ENCODE measurements at places on chromosomes 12 and 14. TPM values are rescaled to one million over a fixed set of nuclear protein-coding genes. Genes with fewer than 3 reads are reported as not detected.

DNA sequence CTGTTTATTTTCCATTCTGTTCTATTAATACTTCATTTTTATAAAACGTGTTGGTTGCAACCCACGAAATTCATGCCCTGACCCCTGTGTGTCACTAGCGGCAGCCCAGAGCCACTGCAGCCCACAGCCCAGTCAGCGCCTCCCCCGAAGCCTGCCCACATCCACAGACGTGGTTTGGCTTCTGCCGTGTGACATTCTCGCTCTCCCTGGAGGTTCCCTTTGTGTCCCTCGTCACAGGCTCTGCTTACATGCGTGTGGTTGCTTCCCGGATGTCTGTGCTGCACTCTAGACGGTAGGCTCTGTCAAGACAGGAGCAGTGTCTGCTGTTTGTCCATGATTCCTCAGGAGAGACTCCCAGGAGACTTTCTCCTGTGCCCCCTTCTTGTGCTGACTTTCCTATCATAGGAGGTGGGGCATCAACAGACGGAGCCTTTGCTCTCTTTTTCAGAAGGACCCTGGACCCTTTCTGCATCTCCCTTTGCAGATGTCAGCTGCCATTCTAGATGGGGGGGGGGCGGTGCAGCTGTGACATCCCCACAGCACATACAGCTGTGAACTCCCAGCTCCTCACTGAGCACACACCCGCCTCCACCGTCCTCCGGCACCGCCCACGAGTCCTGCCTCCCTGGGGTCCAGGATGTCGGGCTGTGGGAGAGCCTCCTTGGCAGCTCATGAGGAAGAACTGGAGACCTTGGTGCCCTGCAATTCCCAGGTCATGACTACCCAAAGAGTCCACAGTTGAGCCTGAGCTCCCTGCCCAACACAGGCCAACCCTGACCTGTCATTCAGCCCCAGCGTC lies 36.8 kb upstream of the PIWIL1 start:
- no peak for DNase-seq

Gene TSPAN9
- 11.8 TPM for total RNA-seq

DNA sequence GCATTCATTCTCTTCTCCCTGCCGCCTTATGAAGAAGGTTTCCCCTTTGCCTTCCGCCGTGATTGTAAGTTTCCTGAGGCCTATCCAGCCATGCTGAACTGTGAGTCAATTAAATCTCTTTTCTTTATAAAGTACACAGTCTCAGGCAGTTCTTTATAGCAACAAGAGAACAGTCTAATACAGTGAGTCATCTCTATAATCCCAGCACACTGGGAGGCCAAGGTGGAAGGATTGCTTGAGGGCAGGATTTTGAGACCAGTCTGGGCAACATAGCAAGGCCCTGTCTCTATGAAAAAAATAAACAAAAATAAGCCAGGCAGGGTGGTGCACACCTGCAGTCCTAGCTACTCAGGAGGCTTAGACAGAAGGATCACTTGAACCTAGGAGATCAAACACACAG lies 259.9 kb downstream of the CEP128 start:
- no peak for DNase-seq

Gene ARMH4
- 0.76 TPM for total RNA-seq

DNA sequence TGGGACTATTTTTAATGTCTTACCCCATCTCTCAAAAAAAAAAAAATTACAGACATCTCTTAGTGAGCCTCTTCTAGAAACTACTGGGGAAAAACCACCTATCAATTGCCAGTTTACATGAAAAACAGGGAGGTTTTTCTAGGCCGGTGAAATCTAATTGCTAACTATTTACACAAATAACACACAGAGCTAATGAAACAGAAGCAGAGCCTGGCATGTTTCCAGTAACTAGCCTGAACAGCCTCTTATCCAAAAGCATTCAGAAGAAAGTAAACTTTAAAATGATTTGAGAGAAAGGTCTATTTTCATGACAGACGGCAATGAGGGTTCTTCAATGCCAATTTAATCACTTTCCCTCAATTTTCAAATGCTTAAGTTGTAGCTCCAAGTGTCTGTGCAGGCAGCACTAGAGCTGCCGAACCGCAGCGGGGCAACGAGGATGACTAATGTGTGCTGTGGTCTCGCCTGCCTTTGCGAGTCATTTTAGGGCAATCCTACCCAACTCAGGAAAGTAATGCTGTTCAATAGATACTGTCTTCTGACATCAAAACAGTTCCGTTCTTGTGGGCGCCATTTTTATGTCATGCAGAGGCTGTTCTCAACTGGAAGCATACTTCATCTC lies 84.6 kb downstream of the SETD3 start:
- DNase-seq: no peak

GRCh38 chr12:131901431-131902331 lies 7.3 kb downstream of the ULK1 start:
- peak; percentile 86 for DNase-seq

- no peak for DNase-seq
Observed at GRCh38 chr12:81288651-81289050, 210.8 kb downstream of the ACSS3 start.

GRCh38 chr12:3016191-3016590 lies 57.0 kb downstream of the TEAD4 start:
- DNase-seq: peak; percentile 15

GRCh38 chr12:48414021-48414420 lies 58.3 kb upstream of the ANP32D start:
- DNase-seq: no peak

Gene CD163
- total RNA-seq: 25.3 TPM

Gene VPS33A
- 17.1 TPM for total RNA-seq

GRCh38 chr14:91356181-91356763 lies 61.3 kb downstream of the CCDC88C start:
- no peak for DNase-seq

- no peak for DNase-seq
Observed at GRCh38 chr12:93587611-93588010, 15.1 kb downstream of the SOCS2 start.

DNA sequence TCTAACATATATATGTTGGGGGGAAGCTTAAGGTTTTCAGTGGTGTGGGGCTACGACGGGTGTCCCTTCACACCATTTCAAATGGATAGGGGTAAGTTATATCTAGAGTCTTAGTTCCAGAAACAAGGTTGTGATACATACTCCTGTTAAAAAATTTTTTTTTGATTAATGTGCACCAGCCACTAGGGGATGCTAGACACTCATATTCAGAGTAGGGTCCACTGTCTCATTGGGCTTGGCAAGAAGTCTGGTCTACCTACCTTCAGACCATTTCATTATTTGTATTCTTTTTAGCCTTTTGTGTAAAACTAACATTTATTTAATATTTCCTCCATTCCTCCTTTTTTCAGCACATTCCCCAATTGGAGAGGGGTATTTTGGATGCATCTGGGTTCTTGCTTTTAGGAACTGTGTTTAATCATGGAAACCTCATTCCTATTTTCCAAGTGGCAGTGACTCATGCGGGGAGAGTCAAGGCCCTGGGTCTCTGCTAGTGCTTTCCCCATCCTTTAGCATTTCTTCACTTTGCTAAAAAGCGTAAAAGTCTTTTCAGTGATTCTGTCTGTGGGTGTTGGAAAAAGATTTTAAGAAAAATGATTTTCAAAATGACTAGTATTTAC lies 33.4 kb downstream of the ANO4 start:
- no peak for DNase-seq

DNA sequence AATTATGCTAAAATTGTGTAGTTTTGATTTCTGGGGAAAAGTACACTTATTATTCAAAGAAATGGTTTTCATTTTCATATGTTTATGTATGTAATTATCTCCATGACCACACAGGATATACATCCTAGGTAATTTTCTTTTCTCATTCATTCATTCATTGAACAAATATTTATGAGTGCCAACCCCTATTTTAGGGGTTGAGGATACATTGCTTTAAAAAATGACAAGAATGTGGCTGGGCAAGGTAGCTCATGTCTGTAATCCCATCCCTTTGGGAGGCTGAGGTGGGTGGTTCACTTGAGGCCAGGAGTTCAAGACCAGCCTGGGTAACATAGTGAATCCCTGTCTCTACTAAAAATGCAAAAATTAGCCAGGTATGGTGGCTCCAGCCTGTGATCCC lies 40.9 kb downstream of the SGPP1 start:
- DNase-seq: no peak

Gene FSCB
- total RNA-seq: not detected

GRCh38 chr12:88242571-88242925 lies 100.4 kb downstream of the TMTC3 start:
- DNase-seq: no peak

- no peak for DNase-seq
Observed at GRCh38 chr12:34119366-34119765, 97.1 kb downstream of the ALG10 start.

DNA sequence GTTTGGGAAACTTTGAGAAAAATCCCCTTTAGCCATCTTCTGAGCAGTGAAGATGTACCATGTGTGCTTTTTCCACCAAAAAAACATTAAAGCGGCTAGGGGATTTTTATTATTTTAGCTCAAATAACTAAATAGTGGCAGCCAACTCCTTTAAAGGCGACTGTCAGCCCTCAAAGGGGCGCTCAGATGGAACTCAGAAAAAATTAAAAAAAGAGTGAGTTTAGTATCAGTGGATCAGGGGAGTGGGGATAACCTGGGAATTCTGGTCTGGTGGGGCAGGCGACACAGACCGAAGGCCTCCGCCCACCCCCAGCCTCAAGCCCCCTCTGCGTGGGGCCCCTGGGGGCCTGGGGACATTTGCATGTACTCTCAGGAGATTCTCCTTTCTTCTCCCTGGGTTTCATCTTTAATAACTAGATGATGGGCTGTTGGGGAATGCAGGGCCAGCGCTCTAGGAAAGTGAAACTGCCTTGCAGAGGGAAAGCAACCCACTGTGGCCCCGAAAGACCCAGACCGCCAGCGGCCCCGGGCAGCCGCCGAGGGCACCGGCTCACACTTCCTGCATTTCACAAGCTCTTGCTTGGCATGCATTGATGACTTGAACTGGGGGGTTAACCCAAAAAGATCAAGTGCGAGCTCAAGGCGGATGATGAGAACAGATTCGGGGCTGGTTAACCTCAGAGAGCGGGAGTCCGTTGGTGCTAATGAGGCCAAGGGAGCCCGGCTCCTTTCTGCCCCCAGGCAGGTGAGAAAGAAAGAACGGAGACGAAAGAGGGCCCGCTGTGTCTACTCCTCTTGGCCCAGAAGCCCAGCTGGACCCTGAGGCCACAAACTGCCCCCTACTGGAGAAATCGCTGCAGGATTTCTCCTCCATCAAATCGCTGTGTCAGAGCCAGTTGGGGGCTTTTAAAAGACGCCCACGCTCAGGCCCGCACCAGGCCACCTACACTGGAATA lies 7.3 kb upstream of the BATF start:
- no peak for DNase-seq

Gene SUDS3
- 18.9 TPM for total RNA-seq

DNA sequence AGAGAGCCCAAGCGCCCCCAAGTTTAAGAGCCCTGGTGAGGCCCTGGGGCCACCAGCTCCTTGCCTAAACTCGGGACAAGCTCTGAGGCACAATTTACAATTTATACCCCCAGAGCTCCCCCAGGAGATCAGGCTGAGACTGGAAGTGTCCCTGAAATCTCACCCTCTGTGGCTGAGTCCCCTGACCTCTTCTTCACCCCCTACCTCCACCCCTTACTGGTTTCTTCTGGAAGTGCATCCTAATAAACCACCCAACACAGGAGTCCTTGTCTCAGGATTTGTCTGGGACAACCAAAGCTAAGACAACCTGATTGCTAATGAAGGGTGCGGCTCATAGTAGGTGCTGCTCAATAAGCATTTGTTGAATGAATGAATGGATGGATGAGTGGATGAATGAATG lies 206.4 kb downstream of the BCL11B start:
- no peak for DNase-seq

- DNase-seq: no peak
Observed at GRCh38 chr14:92460916-92461579, 52.5 kb upstream of the RIN3 start.

Gene TAS2R31
- total RNA-seq: 0.34 TPM

Gene TSPAN19
- total RNA-seq: not detected

DNA sequence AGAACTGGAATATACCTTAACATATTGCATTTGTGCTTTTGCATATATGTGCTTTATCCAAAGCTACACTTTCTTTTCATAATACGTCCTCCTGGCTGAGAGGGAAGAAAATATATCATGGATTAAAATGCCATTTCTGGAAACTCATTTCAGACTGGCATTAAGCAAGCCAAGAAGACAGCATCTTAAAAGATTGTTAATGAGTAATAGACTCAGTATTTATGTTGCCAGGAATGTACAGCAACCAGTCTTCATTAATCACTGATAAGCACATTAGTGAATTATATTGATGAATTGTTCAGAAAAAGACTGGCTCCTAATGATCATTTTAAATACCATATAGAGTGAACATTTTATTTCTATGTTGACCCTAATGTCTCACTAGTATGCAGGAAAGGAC lies 134.9 kb upstream of the IFNG-AS1 start:
- DNase-seq: no peak

DNA sequence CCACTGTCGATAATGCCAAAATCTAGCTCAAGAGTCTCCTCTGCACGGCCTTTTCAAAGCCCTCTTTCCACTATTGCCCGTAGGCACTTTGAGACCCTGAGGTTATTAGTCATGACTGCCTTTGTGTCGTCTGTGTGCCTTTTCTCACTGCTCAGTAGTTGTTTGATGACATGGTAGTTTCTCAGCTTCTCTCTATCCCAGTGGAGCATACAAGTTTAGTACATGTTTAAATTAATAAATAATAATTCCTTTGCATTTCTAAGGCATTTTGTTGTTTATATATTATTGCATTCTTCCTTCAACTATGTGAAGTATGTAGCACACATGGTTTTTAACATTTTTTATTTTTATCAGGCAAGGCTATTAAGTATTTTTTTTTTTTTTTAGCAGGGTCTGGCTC lies 458.1 kb downstream of the PCNX1 start:
- no peak for DNase-seq

GRCh38 chr14:64899958-64900357 lies 14.3 kb upstream of the CHURC1 start:
- no peak for DNase-seq

DNA sequence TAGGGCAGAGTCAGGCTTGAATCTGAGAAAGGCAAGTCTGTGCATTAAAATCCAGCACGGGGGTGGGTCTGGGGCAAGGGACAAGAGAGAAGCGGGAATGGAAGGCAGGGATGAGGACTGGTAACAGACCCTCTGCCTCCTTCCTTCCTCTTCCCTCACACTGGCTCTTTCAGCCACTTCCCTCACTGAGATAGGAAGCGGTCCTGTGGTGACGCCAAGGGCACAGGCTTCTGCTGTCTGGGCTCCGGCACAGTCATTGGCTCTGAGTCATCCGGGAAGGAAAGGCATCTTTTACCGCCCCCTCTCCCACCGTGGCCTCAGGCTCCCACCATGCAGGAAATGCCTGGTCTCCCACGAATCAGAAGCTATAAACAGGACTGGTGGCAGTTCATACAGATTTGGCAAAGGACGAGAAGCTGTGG lies 70.2 kb downstream of the ETV6 start:
- DNase-seq: peak; percentile 50

- no peak for DNase-seq
Observed at GRCh38 chr14:21768116-21768874, 94.7 kb upstream of the OR4E1 start.

Measured in psoas muscle (tissue), 8 donors.